ENCODE measurements at places on chromosomes 16 and 17.

- no peak for DNase-seq
Observed at GRCh38 chr17:56926704-56927103, 12.9 kb upstream of the TRIM25 start.

DNA sequence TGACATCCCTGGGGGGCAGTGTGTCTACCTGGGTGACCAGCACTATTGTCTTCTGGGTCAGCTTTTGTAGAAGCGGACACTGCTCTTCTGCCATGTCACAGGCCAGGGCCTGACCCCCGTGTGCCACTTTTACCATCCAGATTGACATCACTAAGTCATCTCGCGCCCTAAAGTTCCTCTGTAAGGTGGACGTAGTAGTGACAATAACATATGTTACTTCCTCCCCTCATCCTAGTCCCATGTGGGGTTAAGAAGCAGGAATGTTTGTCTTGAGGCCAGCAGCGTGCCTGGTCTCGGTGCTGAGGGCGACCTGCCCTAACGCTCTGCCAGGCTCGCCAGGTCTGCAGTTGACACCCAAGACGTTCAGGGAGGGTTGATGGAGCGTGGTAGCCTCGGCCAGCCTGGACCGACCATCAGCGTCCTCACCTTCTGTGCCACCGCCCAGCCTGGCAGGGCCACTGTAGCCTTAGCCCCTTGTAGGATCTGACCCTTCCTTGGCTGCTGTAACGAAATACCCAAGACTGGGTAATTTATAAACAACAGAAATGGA lies 20.7 kb downstream of the GAA start:
- no peak for DNase-seq

DNA sequence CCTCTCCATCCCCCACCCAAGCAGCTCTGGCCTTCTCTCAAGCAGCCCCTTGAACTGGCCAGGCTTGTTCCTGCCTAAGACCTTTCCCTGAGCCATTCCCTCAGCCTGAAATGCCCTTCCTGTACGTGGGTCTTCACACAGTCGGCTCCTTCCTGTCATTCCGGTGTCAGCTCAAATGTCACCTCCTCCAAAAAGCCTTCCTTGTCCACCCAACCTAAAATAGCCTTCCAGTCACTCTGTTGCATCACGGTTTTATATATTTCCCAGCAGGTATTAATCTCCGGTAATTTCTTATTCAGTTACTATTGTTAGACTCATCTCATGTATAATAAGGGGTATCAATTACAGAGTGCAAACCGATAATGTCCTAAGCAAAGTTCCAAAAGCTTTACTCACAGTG lies 51.8 kb downstream of the C17orf67 start:
- DNase-seq: no peak

DNA sequence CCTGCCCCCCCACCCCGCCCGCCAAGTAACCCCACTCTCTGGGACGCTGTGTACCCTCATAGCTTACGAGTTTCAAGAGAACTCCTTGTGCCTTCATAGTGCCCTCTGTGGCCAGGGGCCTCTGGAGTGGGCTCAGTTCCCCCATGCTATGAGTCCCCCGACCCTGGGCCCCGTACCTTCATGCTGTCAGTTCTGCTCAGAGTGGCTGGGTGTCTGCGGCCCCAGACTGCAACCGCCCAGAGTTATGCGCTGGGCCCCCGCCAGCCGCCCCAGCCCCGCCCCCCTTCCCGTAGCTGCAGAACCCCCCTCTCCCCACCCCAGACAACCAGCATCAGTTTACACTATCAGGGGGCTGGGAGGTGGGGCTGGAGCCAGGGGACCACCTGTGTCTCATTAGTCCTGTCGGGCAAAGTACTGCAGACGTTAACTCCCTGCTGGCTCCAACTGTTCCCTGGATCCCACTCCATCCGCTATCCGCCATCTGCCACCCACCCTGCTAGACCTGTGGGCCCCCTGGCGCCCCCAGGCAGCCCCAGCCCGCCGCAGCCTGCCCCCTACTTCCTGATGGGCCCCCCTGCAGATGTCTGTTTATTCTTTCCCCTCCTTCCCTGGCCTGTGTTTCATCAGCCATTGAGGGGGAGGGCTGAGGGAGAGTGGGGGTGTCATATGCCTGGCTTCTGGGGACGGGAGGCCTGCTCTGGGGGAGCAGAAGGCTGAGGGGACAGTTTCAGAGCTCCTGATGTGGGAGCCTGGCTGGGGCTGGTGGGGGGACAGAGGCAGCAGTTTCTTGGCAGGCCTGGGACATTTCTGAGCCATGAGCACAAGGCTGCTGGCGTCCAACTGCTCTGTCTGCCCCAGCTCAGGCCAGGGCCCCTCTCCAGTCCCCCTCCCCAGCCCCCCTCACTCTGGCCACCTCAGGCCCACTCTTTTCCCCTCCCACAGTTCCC lies at the start of gene MFAP4:
Gene MFAP4 (minus strand): TSS at position 217 of the 947 bp plus-strand sequence. CDS start 35 bp downstream, at position 182.
- DNase-seq: no peak

GRCh38 chr17:34981538-34982241 lies 1.4 kb downstream of the LIG3 start:
- DNase-seq: no peak

- no peak for DNase-seq
Observed at GRCh38 chr17:40244255-40244654, 25.2 kb downstream of the WIPF2 start.
